GOT3 (cell line): ENCODE measurements at places on chromosomes 2 and 18.

GRCh38 chr2:135130751-135131150, 78.7 kb downstream of the RAB3GAP1 start:
- DNase-seq, result no peak

DNA sequence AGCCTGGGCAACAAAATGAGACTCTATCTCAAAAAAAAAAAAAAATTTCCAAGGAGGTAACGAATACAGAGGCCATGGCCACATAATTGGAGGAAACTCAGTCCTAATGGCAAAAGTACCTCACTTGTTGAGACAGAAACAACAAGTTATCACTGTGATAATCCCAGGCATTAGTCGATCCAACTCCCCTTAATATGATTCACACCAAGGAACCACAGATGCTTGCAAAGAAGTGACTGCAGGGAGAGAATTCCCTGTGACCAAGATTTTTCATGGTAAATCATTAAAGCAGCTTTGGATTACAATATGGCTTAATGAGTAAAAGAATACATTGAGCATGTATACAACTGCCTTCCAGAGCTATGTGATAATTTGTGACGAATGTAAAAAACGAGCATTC, 80.4 kb upstream of the RNU4ATAC start:
- no peak for DNase-seq

DNA sequence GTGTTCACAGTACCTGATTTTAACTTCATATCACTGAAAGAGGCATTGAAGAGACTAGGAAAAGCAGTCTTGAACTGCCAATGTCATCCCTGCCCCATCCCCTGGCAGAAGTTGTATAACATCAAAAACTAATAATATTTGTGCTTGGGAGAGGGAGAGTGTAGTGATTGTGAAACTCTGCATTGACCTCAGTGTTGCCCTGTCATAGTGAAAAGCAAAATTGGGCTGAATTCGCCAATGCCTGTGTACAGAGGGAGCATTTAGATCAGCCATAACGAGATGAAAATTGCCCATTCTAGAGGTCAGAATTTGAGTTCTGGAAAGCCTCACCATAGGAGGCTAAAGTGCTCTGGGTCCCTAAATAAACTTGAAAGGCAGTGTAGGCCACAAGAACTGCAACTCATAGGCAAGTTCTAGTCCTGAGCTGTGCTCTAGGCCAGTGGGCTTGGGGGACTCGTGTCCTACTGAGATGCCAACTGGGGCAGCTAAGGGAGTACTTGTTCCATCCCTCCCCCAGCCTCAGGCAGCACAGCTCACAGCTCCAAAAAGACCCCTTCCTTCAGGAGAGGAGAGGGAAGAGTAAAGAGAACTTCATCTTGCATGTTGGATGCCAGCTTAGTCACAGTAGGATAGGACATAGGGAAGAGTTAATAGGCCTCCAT, 855.6 kb downstream of the TSN start:
- DNase-seq, result no peak

DNA sequence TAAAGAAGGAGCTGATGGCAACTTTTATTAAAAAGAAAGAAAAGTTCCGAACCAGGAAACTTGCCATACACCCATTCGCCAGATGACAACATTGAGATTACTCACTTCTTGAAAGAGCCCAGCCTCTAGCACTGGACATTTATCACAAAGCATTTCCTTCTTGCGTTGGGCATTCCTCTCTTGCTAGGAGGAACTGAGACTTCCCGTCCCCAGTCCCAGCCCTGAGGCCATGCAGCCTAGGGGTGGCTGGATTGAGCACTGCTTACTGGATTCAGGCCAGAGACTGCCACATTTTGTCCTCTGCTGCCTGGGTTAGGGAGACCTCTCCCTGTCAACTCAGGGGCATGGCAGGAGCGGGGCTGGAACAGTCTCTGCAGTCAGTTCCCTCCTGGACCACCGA, 80.1 kb downstream of the SDC1 start:
- no peak for DNase-seq

GRCh38 chr2:179954026-179954425, 53.1 kb downstream of the CWC22 start:
- DNase-seq, result no peak

DNA sequence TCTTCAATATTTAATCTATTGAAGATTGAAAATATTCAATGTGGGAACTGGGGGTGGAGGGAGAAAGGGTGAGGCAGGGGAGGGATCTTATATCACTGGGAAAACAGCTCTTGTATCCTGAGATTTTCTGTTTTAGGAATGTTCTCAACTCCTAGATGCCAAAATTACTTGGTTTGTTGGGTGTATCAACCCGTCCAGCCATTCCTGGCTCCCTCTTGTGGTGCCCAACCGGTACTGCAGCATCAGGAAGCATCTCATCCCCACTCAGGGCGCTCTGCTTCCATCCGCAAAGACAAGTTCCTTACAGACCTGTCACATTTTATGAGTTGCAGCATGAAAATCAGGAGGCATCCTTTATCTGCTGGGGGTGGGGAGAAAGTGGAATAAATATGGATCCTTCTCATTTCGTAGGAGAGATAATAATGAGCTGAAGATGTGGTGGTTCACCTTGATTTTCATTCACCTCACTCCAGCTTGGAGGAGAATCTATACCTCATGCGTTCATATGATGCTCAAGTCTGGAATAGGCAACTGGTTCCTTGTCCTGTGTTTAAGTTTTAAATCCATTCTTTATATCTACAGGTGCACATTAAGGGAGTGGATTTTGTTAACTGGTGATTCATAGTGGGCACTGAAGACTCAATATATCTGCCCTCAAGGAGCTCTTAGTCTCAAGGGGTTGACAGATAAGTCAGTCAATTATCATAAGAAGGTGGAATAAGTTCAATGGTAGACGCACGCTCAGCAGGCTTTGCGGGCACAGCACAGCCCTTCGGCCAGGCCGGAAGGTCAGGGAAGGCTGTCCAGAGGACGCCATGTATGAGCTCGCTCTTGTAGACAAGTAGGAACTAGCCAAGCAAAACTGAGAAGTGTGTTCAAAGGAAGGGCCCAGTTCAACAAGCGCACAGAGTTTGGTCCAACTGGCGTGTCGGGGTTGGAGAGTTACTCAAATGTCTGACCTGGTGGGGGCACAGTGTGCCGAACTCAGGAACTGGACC, 127.3 kb downstream of the RNF144A start:
- DNase-seq, result no peak

DNA sequence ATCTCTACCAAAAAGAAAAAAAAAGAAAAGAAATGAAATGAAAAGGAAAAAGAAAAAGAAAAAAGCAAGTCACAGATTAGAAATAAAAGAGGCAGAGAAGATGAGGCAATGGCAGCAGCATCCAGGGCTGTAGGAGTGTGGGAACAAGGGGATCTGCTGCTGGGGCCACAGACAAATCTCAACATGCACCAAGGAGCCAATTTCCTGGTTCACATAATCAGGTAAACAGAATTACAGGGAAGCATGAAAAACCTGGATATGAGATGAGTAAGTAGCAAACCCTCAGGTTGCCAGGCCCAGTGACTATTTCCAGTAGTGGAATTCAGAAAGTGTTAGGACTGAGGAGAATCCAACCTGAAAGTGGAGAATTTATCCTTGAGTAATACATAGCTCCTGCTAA, 77.4 kb upstream of the ARHGAP28 start:
- DNase-seq, result no peak

DNA sequence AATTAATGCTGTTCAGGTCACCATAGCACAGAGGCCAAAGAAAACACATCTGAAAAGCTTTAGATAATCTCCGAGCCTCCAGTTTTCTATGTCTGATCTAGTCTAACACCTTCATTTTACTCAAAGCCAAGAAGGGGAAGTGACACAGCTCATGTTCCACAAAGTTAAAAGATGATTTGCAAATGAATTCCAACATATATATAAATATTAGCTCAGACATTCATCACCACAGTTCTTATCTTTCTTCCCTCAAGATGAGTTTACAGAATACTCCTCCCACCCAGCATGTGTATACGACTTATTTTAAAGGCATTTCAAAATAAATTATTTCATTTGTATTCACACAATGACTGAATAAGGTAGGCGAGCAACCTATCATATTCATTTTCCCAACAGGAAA, 82.4 kb downstream of the AAK1 start:
- DNase-seq, result no peak
